ENCODE measurements at places on chromosomes 12 and 14.

DNA sequence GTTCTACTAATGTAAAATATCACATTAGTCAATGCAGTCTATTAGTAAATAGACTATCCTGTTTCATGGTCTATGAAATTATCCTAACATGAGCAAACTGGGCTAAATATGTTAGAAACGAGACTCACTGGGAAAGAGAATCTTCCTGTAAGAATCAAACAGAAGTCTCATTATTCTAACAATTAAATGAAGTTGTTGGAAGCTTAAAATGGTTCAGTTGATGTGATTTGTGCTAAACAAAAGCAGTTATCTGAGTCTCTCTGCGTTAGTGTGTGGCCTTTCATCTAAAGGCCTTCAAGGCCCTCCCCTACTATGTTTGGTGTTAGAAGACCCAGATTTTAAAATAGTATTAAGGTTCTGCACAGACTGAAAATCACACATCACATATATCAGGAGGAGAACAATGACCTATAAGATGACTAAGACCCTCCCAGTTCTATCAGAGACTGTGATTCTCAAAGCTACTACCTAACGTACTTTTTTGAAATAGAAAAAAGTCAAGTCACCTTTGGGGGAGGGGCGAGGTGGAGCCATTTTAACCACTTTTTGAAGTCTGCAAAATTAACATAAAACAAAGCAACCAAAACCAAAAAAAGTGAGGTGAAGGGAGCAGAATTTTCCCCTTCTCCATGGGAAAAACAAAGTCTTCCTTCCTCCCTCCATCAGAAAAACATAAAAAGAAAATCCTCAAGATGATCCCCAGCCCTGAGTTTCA is 82.3 kb downstream of the DENND5B start:
- DNase-seq = no peak

GRCh38 chr14:67418401-67419191 is 6.6 kb upstream of the PLEK2 start:
- DNase-seq = no peak

GRCh38 chr12:62621101-62621638 is 154.5 kb downstream of the MON2 start:
- no peak for DNase-seq

DNA sequence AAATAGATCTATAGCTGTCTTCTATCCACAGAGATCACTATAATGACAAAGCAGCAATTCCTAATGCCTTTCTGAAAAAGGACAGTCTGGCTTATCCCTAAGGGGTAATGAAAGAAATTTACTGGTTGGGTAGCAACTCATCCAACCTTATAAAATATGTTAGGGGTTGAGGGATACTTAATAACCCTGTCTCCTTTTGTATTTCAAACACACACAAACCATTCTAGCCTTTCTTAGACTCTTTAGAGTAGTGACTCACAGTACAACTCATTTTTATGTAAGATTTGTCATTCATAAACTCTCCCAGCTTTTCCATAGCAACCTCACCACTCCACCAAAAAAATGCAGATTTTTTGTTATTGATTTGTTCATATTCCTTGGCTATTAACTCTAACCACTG is 167.9 kb downstream of the FSCB start:
- no peak for DNase-seq

- no peak for DNase-seq
These were observed 7.6 kb downstream of the BDKRB1 start for GRCh38 chr14:96263347-96264199.

- DNase-seq = no peak
These were observed 2.3 kb upstream of the GARIN2 start for GRCh38 chr14:67186789-67187584.

DNA sequence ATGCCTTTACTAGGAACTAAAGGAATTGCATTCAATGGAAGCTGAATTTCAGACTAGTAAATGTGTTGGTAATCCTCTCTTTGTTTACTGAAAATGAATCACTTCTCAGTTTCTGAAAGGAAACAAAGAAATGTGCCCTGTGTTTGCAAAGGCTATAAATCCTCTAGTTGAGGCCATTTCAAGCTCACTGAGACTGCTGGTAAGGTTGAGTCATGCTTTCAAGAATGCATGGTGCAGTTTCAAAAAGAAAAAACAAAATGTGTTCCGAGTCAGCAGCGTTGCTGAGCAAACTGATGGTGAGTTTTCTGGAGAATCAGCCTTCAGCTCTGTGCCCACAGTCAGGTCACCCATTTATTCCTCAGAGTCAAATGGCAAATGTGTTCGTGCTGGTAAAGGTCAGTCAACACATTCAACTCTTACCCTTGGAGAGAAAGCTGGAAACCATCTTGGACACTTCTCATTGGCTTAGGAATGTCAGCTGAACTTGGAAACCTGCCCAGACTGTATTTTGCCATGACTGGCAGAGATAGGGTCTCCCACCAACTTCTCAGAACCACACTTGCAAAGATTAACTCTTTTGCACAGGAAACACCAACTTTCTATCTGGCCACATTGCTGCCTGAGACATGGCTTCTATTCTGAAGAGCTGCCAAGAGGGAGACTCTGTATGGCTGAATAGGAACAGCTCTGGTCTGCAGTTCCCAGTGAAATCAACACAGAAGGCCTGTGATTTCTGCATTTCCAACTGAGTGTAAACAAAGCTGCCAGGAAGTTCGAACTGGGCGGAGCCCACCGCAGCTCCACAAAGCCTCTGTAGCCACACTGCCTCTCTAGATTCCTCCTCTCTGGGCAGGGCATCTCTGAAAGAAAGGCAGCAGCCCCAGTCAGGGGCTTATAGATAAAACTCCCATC is 484.4 kb downstream of the ATP23 start:
- DNase-seq = no peak

DNA sequence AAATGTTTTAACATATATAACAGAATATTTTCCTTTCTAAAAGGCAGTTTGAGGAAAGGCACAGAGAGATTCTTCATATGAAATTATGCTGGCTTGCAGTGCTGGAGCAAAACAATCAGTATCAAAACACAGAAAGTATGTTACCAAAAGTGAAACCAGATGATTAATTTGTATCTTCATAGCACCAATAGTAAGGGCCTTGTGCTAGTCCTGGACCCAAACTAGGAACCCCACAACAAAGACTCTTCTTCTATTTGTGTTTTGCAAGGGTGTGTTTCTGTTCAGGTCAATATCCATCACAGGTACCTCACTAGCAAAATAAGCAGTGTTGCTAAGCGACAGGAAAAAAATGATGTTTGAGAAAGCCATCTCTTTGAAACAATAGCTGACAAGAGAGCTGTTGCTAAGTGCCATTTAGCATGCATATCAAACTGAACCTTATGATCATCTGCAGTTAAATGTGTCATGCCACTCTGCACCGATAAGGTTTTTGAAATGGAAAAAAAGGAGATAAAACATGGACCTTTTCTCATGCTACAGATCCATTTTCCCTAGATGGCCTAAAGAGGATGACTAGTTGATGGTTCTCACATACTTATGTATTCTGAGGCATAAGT is 196.2 kb upstream of the ALG10 start:
- no peak for DNase-seq

DNA sequence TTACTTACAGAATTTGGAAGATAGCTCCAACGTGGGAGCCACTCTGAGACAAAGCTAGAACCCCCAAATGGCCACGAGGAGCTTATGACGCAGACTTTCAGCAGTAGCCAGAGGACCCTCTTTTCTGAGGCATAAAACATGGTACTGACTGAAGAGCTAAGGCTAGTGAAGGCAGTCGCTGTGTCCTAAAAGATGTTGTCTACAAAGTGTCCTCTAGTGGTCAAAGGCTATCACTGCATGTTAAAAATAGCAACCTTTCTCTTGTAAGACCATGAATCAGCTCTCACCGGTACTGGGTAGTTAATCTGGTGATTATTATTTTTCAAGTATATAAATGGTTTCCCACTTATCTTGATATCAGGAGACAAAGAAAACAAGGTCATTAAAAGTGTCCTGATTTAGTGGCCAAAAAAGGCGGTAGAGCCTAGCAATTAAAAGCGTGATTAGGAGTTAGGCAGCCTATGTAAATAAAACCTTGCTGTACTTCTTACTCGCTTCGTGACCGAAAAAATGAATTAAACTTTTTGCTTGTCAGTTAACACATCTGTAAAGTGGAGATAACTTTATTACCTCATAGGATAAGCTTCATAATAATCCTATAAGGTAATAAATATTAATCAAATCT is 47.0 kb upstream of the LGR5 start:
- no peak for DNase-seq

DNA sequence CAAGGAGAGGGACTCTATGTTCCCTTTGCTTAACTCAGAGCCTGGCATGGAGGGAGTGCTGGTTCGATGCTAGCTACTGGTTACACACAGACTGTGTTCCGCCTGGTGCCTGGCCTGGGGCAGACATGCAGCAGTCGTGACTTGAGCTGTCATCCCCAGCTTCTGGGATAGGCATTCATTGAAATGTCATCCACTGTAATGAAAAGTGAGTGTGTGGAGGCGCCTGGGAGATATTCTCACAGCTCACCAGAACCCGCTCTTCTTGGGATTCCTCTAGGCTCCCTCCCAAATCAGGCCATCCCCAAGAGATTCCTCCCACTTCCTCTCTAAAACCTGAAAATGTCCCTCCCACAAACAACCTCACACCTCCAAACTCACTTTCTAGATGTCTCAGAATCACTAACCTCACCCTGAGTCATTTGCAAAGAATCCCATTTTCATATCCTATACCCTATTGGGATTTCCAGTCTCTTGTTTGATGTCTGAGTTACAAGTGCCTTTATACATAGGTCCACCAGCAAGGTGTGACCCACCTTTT is 82.8 kb downstream of the CRACR2A start:
- DNase-seq = no peak

GRCh38 chr14:68395604-68396003 is 397.3 kb downstream of the ZFP36L1 start:
- DNase-seq = no peak

DNA sequence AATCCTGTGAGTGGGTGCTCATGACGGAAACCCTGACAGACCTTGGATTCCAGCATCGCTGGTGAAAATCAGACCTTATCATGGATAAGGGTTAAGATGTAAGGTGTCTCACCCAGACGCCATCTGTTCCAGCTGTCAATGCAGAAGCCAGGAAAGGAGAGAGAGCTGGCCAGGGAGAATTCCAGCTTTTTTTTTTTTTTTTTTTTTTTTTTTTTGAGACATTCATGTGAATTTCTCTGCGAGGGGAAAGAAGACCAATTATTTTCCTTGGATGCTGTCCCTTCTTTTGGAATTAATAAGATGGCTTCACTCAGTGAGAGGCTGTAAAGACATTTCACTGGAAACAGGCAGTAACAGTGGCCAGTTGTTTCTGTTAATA is 1.8 kb downstream of the TRAF3 start:
- DNase-seq = no peak

- DNase-seq = no peak
These were observed 12.2 kb downstream of the TMTC2 start for GRCh38 chr12:82698708-82699564.

GRCh38 chr14:90536092-90536491 is 139.3 kb downstream of the CALM1 start:
- DNase-seq = no peak

GRCh38 chr14:103646189-103646588 is 17.2 kb downstream of the KLC1 start:
- DNase-seq = no peak

GRCh38 chr14:43535231-43535838 is 971.7 kb downstream of the FSCB start:
- no peak for DNase-seq

DNA sequence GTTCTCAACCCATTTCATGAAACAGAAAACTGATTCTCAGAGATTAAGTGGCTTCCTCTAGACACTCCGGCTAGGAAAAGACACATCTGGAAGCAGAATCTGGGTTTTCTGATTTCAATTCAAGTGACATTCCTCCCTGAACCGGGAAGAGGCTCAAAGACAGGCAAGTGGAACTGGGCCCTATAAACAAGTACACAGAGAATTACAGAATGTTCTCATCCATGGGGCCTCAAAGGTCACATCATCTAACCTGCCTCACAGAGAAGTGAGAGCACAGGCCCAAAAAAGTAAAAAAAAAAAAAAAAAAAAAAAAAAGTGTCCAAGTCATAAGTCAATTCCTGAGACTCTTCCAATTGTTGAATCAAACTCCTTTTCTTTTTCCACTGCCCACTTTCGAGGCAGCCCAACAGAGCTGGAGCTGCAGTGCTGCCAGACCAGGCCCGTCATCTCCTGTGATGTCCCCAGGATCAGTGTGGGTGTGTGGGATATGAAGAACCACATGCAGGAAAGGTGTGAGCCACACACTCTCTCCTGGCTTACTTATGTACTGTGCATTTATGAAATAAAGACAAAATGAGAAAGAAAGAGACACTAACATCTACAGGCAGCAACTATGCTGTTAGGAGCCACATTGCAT is 2.8 kb upstream of the KRT1 start:
- DNase-seq = no peak

GRCh38 chr14:75514673-75515628 is 7.3 kb upstream of the BATF start:
- no peak for DNase-seq

- no peak for DNase-seq
These were observed 86.0 kb downstream of the SCARB1 start for GRCh38 chr12:124777399-124778372.

GRCh38 chr12:88570103-88570502 is 10.2 kb downstream of the KITLG start:
- DNase-seq = no peak

- no peak for DNase-seq
These were observed 84.4 kb downstream of the PPP2R5C start for GRCh38 chr14:101845896-101846295.

DNA sequence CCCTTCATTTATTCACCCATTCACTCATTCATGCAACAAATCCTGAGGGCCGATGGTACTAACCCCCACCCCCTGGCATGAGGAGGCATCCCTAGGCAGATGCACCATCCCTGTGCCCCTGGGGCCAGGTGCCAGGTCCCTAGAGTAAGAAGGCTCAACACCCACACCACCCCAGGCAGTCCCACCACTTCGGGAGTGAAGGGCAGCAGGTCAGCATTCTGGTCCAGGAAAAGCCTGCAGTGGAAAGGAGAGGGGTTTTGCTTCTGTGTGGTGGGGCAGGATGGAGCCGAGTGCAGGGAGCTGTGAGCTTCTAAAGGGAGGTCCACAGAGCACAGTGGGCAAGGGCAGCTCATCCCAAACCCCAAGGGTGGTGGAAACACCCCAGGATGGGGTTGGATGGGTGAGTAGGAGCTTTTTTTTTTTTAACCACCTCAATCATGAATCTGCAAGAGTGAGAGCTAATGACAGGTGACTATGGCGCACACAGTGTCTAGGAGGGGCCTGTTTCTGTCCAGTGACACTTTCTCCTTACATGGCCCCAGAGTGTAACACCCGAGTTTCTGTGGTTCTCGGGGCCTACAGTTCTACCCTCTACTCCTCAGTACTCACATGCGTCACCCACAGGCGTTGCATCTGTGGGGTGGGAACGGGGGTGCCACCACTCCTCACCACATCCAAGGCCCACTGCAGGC is 414.3 kb downstream of the TMEM121 start:
- DNase-seq = no peak

GRCh38 chr14:50060871-50061663 is 55.3 kb downstream of the VCPKMT start:
- no peak for DNase-seq

GRCh38 chr14:54901380-54902142 is 1.1 kb downstream of the GCH1 start:
- no peak for DNase-seq
